ENCODE measurements at places on chromosomes 5 and 9.

DNA sequence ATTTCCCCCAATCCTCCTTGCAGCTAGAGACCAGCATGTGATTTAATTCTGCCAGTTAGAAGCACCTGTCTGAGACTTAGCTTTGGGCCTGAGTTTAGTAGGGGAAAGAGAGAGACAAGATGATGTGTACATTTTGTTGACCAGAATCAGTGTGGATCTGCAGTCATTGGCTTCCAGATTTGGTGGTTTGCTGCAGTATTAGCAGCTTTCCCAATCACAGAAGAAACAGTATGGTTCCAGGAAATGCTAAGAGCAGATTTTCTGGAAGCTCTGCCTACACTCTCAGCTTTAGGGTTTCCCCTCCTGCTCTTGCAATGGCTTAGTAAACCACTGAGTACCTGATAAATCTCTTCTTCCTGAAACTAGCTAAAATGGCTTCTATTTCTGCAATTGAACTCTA lies 48.8 kb upstream of the FREM1 start:
- H3K27ac ChIP-seq, result no peak overlapping the region
- H3K36me3 ChIP-seq, result no peaks in the 10 kb centered on the region
- H3K4me3 ChIP-seq, result no peak overlapping the region
- DNase-seq, result no peak

DNA sequence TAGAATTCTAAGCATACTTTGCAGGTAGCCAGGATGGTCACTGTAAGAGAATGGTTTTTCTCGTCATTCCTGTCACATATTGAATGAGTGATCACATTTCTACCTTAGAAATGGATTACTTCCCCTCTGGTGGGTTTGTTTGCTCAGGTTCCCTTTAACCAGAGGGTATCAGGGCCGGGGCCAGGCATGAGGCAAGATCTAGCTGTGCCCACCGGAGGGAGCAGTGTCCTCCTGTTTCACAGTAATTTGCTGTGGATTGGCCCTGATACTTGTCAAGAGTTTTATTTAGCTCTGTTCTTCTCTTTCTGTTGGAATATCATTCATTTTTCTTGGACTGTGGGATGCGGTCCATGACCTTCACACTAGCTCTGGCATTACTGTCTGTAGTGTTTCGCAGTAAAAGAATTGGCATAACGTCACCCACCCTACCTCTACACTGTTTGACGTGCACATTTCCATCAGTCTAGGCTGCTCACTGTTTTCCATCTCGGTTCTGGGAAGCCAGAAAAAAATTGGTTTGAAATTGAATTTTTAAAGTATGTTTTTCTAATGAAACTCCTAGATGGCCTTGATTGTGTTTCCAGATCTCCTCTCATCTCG lies 42.4 kb upstream of the ZBED3 start:
- no peaks in the 10 kb centered on the region for H3K4me1 ChIP-seq
- no peak for DNase-seq
- no peak overlapping the region for H3K4me3 ChIP-seq
- no peaks in the 10 kb centered on the region for H3K27me3 ChIP-seq

DNA sequence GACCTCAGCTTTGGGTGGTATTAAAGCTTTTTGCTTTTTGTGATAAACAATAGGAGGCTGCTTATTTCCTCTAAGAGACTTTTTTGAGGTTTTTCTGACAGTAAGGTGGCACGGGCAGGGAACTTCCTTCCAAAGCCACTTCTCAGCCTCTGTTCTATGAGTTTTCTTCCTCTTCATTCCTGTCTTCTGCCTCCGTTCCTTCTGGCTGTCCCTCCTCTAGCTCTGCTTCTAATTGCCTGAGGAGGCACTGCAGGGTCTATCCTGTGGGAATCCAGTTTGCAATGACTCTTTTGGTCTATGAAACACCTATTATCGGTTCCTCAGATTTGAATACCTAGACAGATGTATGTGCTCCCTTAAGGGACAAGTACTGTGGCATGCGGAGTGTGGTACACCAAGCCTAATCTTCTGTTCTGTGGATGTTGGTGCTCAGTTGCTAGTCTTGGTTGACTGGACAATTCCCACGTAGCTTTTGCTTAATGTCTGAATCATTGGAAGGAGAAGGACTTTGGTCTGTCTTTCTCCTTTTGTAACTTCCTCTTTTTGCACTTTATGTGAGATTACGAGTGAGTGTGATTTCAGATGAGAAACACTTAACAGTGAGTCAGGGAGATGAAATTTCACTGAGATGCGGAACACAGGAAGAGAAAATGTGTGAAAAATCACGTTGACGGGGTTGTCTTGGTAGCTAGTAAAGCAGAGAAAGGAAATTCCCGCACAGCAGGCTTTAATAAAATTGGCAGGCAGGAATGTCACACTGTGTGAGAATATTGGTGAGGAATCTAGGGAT lies 305.2 kb downstream of the EFNA5 start:
- H3K4me3 ChIP-seq, result no peak overlapping the region
- peak; percentile 59 for DNase-seq
- no peaks in the 10 kb centered on the region for H3K36me3 ChIP-seq
- no peaks in the 10 kb centered on the region for H3K27me3 ChIP-seq
- peaks cover 4% of the 10 kb centered on the region for H3K4me1 ChIP-seq

- H3K4me3 ChIP-seq, result no peak overlapping the region
- no peak for DNase-seq
- H3K27ac ChIP-seq, result no peak overlapping the region
- H3K36me3 ChIP-seq, result no peaks in the 10 kb centered on the region
These were observed 95.4 kb upstream of the DAB2 start for GRCh38 chr5:39520232-39520572.

GRCh38 chr9:124664143-124664542 lies 107.0 kb downstream of the NR6A1 start:
- no peaks in the 10 kb centered on the region for H3K36me3 ChIP-seq
- no peak for DNase-seq
- H3K27ac ChIP-seq, result no peak overlapping the region
- no peaks in the 10 kb centered on the region for H3K27me3 ChIP-seq

DNA sequence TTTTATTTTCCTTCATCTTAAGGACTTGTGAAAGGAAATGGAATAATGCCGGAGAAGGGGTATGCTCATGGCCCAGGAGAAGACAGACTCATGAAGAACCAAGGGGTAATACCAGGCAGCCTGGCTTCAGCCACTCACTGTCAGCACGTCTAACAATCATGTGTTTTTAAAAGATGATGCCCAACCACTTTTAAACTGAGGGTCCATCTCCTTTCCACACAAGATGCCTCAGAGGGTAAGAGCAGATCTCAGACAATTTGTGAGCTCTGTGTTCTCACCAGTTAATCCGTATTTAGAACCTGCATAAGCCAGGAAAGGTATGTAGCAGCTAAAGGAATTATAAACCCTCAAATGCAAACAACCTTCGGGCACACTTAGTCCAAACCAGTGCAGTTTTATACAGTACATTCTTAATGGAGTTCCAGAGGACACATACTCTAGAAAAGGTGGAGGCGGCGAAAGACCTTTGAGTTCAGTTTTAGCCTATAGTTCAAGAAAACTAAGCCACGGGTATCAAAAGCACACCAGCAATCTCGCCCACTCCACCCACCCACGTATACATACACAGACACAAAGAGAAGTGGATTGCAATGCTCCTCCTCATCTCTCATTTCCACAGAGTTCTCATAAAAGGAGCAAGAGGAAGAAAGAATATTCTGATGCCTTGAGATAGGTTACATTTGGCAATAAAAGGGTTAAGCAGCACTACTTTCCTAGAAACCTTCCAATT lies 2.6 kb downstream of the DIAPH1 start:
- DNase-seq, result no peak
- no peak overlapping the region for H3K4me3 ChIP-seq
- no peaks in the 10 kb centered on the region for H3K4me1 ChIP-seq
- H3K27me3 ChIP-seq, result no peaks in the 10 kb centered on the region
- no peak overlapping the region for H3K27ac ChIP-seq
- peaks cover 3% of the 10 kb centered on the region for H3K36me3 ChIP-seq

- no peak overlapping the region for H3K27ac ChIP-seq
- DNase-seq, result no peak
- H3K4me1 ChIP-seq, result no peaks in the 10 kb centered on the region
- H3K27me3 ChIP-seq, result no peaks in the 10 kb centered on the region
- H3K36me3 ChIP-seq, result no peaks in the 10 kb centered on the region
- H3K4me3 ChIP-seq, result no peak overlapping the region
These were observed 530.5 kb downstream of the MTRR start for GRCh38 chr5:8399471-8399870.

GRCh38 chr5:32710550-32711361 lies at the start of gene NPR3:
TSS of gene NPR3 (plus strand) at chr5:32711321. CDS start at chr5:32711777, 456 bp downstream.
- peak; percentile 2 for DNase-seq
- peak within 1 kb of the TSS; percentile 60 for H3K4me3 ChIP-seq
- H3K27me3 ChIP-seq, result peaks cover 49% of the 10 kb centered on the region

- no peak overlapping the region for H3K27ac ChIP-seq
- H3K4me1 ChIP-seq, result peaks cover 9% of the 10 kb centered on the region
- no peak overlapping the region for H3K4me3 ChIP-seq
- peaks cover 24% of the 10 kb centered on the region for H3K36me3 ChIP-seq
These were observed 7.0 kb downstream of the IRX2 start for GRCh38 chr5:2744485-2744884.
